Activated T-cell treated with anti-CD3 and anti-CD28 coated beads for 4 hours (primary cell): ENCODE measurements at places on chromosomes 3 and 15.

- DNase-seq: no peak
Observed at GRCh38 chr15:80456517-80457492, 52.6 kb downstream of the ARNT2 start.

- DNase-seq: peak; percentile 13
Observed at GRCh38 chr3:132721479-132722164, 587 bp downstream of the NPHP3 start.

- no peak for DNase-seq
Observed at GRCh38 chr15:70812827-70813364, 41.1 kb downstream of the LARP6 start.

GRCh38 chr3:79551997-79552396, 215.8 kb downstream of the ROBO1 start:
- DNase-seq: no peak

DNA sequence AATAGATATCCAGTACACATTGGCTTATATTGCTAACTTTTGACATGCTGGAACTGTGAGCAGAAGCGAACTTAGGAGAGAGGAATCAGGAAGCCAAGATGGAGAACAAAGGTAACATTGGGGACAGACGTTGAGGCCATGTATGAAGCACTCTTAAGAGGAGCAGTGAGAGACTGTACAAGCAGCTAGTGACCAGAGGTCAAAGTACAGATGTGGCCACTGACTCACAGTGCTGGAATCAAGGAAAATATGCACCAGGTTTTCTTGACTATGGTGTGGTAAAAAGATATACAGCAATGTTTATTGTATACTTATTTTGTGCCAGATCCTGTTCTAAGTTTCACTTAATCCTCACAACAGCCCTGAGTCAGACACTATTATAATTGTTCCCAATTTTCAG, 2.0 kb upstream of the IL20RB start:
- DNase-seq: no peak

- no peak for DNase-seq
Observed at GRCh38 chr3:185724761-185725160, 100.1 kb downstream of the IGF2BP2 start.

DNA sequence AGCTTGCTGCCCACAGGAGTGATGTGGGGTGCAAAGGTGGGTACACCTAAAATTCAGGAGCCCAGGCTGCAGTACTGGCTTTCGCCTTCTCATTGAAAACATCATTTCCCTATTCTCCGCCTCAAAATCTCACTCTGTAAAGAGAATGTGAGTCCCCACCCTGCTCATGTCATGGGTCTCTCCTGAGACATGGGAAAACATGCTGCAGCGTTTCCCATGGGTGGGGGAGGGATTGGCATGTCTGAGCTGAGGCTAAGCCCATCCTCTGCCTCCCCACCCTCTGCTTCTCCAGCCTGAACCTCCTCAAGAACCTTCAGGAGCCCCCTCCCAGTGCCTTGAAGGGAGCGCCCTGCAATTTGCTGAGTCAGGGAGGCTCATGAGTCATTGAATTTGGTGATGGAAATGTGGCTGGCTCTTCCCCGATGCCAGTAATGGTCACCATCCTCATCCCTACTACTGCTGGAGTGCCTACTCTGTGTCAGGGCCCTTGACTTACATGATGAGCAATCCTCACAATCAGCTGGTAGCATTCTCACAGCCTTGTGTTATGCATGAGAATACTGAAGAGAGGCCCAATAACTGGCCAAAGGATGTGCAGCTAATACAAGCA, 28.8 kb downstream of the WNT5A start:
- DNase-seq: no peak

DNA sequence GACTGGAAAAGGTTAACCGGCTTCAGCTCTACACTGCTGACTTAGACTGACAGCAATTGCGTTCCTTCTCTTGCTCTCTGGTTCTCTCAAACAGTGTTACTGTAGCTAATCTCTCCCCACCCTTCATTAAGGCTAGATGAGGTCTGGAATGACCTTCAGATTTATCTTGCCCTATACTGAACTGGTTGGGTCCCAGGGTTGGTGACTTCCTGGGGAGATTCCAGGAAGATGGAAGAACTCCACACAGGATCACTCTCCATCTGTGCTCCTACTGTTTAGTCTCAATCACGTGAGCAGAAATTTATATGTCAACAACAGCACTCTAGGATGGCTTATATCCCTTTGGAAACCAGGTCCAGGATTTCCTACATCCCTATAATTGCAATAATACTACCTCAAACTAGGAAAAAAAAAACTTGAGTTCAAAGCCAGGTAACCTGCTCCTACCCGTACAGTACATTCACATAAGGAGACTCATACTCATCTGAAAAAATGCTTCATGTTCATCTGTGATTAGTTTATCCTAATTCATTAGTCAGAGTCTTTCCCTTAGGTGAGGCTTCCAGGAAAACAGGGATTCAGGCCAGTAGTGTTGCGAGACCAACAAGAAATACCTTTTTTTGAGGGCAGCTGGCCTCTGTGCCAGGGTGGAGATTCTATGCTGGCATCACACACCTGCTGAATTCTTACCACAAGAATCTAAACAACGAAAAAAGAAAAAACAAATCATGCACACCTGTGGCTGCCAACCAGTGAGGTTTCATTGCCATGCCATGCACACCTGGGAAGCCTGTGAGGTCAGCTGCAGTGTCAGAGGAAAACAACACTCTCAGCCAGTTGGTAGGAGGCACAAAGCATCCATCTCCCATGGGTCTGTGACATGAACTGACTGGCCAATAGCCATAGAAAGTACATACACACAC, 297.3 kb downstream of the MECOM start:
- DNase-seq: no peak

GRCh38 chr3:74787011-74787410, 172.6 kb upstream of the CNTN3 start:
- no peak for DNase-seq

DNA sequence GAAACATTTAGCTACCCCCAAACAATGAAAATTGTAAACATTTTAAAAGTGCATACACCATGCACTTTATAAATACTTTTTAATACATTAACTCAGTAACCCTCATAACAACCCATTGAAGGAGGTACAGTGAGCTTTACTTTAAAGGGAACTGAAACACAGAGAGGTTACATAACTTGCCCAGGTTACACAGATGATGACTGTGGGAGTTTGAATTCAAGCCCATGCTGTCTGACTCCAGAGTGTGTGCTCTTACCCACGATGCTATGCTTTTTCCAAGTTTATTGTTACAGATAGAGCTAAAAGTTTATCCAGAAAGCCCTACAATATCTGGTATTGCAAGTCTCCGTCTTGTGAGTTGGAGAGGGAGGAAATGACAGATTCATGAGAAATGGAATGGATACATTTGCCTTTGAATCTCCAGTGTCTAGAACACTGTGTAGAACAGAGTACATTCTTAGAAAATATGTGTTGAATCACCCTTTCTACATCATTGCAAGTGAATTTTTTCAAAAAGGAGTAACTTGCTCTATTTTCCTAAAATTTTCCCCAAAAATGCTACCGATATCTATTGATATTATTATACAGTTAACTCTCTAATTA, 428.3 kb downstream of the NAALADL2 start:
- no peak for DNase-seq

DNA sequence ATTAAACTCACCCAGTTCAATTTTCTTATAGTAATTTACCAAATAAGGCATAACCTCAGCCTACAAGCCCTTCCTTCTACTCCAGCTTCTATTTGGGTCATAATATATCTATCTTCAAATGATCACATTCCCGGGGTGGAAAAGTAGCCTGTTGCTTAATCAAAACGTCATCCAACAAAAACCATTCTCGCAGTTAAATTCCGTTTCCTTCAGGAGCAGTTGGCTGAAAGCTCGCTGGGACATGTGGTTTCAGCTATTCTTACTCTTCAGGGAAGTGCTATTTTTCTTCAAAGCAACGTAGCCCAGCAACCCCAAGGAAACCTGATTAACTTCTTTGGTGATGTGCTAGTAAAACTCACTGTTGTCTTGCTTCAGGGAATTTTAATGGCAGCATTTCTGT, 59.6 kb downstream of the MAGI1 start:
- no peak for DNase-seq

DNA sequence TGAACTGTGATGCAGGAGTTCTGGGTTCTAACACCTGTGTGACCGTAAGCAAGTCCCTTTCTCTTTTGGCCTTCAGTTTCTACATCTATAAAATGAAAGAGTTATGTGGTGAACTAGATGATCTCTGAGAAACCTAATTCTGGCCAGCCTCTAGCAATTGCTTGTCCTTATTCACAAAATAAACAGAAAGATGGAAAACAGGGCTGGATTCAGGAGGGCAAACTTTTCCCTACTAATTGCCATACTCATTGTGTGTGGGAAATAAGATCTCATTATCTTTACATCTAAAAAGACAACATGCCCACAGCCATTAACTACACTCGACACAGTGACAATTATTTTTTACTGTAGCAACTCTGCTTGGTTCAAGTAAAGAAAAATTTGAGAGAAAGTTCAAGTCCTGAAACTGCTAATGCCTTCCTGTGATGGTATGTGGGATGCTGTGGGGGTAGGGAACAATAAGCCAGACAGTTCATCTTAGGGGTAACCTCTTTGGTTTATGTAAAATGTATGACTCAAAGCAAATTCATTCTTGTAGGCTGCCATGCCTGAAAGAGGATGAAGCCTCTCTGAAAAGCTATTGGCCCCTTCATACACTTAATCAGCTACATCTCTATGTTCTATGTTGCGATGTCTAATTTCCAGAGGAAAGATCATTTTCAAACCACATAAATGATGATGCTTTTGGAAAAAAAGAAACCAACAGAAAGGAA, 177.6 kb upstream of the BCL6 start:
- no peak for DNase-seq

- no peak for DNase-seq
Observed at GRCh38 chr15:73983211-73983727, 8.8 kb downstream of the STOML1 start.

GRCh38 chr3:170961616-170962400, 53.4 kb upstream of the EIF5A2 start:
- DNase-seq: no peak

DNA sequence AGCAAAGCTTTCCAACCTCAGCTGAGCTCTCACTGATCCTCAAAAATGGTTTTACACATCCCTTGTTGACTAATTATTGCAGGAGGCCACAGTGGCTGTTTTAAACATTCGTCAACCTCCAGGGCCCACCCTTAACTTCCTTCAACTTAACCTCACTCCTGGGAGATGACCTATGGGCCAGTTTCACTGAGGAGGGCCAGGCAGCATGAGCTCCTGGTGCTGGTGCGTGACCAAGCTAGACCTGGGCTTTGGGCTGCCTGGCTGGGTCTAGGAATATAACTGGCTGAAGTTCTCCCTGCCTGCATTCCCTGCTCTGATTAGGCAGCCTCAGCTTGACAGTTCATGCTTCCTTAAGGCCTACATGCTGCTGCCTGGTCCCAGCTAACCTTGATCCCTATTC, 273.7 kb upstream of the ATP11B start:
- DNase-seq: no peak

DNA sequence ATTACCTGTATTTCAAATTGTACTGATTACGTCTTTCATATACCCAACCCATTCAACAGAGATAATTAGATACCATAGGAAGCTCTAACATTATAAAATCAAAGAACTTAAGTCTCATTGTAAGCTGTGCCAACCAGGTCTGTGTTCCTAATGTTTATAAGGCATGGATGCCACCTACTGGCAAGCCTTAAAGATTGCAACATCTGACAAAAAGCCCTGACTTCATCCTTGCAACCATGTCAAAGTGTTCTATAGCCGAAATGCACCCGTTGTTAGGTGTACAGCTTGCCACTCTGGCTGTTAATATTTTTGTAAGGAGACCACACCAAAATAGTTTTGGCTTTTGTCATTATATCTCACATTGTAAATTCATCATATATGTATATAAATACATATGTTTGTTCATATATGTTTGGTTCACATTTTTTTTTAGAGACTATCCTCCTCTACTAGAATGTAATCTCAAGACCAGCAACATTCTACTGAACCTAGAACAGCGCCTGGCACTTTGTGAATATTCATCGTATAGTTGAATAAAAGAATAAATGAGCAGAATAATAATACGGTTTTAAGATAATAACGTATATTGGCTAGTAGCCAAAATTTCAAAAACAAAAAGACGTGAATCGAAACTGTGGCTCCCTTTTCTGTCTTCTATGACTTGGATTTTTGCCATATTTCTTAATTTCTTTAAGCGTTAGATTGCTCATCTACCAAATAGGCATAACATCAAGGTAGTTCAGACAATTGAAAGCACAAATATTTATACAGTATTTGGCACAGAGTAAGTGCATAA, 258.1 kb downstream of the TBL1XR1 start:
- DNase-seq: peak; percentile 9

DNA sequence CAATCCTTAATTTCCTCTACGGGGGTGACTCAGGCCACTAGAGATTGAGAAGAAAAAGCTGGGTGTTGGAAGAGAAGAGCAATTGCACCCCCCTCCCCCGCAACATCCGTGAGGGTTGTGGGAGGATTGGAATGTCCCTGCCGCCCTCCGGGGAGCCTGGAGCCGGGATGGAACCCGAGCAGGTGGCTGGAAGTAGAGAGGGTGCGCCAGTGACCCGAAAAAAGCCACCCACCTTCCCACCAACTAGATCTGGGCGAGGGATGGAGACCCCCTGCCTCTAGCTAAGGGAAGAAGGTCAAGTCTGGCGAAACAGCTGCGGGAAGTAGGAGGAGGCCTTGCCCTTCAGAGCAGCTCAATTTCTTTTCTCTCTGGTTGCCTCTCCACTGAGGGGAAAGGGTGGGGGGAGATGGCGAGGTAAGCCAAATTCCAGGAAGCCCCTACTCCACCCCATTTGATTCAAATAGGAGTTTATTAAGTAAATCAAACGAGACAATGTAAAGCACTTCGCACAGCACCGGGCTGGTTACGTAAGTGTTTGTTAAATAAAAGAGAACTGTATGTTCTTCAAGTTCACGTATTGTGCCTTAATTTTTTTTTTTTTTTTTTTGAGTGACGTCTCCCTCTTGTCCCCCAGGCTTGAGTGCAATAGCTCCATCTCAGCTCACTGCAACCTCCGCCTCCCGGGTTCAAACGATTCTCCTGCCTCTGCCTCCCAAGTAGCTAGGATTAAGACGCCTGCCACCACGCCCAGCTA, 1.1 kb upstream of the WWTR1 start:
- no peak for DNase-seq

- no peak for DNase-seq
Observed at GRCh38 chr3:64954995-64955636, 267.3 kb upstream of the ADAMTS9 start.

GRCh38 chr3:27591312-27592210, 107.4 kb upstream of the SLC4A7 start:
- no peak for DNase-seq

GRCh38 chr3:173396191-173397041, 1.1 kb upstream of the NLGN1 start:
- no peak for DNase-seq

- DNase-seq: no peak
Observed at GRCh38 chr3:126202276-126202675, 21.9 kb upstream of the ALDH1L1 start.

GRCh38 chr3:120599211-120599610, 3.1 kb downstream of the NDUFB4 start:
- DNase-seq: no peak
